Kidney (tissue), 22 donors: ENCODE measurements at places on chromosomes 1 and 21. TPM values are rescaled to one million over a fixed set of nuclear protein-coding genes. Genes with fewer than 3 reads are reported as not detected.

GRCh38 chr1:16613185-16614147 is at the start of gene NBPF1:
Gene NBPF1, minus strand, starts transcription at chr1:16613564.
- no peaks in the 10 kb centered on the region for H3K27me3 ChIP-seq
- peak within 1 kb of the TSS; percentile 76 for H3K27ac ChIP-seq
- H3K36me3 ChIP-seq, result peaks cover 5% of the 10 kb centered on the region
- peak; percentile 100 for DNase-seq

- no peak overlapping the region for H3K27ac ChIP-seq
- H3K27me3 ChIP-seq, result no peaks in the 10 kb centered on the region
- no peak overlapping the region for H3K4me3 ChIP-seq
- DNase-seq, result no peak
Measured at GRCh38 chr1:165738794-165739193, 29.9 kb downstream of the TMCO1 start.

DNA sequence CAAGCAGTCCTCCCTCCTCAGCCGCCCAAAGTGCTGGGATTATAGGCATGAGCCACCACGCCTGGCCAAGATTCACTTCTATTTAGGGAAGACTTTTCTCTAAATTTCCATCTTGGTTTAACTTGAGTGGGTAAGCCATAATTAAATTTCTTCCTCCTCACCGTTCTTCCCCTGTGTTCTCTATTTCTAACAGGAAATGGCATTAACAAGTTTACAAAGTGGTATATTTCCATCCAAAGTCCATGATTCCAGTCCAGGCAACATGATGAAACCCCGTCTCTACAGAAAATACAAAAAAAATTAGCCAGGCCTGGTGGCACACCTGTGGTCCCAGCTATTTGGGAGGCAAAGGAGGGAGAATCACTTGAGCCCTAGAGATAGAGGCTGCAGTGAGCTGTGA is 92.1 kb downstream of the ZFYVE9 start:
- H3K27me3 ChIP-seq, result no peaks in the 10 kb centered on the region
- H3K4me3 ChIP-seq, result no peak overlapping the region
- H3K4me1 ChIP-seq, result no peaks in the 10 kb centered on the region
- no peaks in the 10 kb centered on the region for H3K36me3 ChIP-seq
- no peak for DNase-seq

The POGK gene
- polyA plus RNA-seq, result 13.1 TPM

DNA sequence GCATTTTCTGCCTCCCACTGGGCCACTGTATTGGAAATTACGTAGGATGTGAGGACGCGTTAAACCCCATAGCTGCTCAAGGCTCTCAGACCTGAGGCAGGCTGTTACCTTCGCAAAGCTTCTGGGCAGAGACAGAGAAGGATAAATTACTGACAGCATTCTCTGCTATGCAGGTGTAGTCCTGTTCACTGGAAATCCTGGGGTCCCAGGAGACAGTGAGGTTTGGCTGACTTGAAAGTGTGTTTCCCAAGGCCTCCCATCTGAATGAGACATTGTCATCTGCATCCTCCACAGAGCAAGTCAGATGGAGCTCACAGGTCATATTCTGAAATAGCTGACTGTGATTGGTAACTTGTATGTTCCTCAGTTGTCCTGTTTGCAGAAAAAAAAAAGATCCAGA is 32.0 kb downstream of the SLAMF6 start:
- no peak for DNase-seq
- no peak overlapping the region for H3K4me3 ChIP-seq
- no peaks in the 10 kb centered on the region for H3K36me3 ChIP-seq
- H3K4me1 ChIP-seq, result no peaks in the 10 kb centered on the region

DNA sequence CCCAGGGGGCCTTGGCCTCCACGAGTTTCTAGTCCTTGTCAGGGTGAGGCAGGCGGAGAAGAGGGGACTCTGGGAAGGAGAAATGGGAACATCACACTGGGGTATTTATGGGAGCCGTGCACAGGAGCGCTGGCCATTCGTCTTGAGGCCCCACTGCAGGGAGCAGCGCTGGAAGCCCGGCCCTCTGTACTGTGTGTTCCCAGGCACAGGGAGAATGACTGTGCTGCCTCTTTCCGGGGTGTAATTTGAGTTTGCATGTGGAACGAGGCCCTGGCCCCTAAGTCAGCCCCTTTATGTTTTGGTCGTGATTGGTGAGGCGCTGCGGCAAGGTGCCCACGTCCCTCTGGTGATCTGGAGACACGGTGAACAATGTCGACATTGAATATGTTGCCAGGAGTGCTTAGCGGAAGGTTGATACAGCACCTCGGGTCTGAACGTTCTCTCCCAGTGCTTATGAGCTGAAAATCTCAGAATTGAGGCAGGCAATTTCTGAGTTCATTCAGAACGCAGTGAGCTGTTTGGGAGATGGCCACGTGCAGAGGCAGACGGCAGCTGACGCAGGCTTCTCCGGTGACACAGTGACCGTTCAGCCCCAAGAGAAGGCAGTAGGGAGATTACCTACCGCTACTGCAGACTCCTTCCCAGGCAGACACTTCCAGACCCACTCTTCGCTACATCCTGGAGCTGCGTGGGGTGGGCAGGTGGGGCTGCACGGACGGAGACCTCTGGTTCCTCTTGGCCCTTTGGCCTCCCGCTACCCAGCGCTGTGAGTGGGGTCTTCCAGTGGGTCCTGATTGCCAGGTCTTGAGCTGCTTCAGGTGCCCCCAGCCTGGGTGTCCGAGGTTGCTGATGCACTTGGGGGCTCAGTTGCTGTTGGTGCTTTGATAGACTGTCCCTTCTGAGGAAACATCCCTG is 265.8 kb downstream of the CAMTA1 start:
- no peak for DNase-seq
- H3K36me3 ChIP-seq, result no peaks in the 10 kb centered on the region
- H3K4me3 ChIP-seq, result no peak overlapping the region
- no peaks in the 10 kb centered on the region for H3K4me1 ChIP-seq

The ABCG1 gene
- polyA plus RNA-seq, result 5.6 TPM
